ENCODE measurements at places on chromosomes 2 and 18.

DNA sequence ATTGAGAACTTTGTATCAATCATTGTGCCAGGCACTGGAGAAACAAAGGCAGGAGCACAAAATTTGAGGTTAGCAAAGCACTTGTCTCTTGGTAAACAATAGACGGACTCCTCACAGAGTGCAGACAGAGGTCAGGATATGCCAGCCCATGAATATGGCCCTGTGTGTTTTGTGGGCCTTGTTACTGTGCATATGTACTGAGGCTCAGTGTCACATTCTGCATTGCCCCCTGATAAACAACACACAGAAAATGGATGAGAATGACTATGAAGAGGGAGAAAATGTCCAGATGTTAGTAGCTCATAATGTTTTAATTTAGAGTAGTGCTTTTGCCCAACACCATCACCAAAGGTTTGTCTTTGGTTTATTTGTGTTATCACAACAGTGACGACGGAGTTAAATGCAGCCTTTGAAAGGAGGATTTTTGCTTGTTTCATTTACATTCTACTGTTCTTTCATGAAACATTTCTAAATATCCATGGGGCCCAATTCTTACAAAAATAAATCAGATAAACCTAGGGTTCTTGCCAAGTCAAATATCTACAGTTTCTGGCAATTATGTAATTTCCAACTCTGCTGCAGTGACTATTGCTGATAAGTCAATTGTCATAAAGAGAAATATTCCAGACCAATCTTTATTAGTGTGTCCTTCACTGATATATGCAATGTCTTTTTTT is 14.6 kb upstream of the NT5C1B start:
- DNase-seq = no peak

DNA sequence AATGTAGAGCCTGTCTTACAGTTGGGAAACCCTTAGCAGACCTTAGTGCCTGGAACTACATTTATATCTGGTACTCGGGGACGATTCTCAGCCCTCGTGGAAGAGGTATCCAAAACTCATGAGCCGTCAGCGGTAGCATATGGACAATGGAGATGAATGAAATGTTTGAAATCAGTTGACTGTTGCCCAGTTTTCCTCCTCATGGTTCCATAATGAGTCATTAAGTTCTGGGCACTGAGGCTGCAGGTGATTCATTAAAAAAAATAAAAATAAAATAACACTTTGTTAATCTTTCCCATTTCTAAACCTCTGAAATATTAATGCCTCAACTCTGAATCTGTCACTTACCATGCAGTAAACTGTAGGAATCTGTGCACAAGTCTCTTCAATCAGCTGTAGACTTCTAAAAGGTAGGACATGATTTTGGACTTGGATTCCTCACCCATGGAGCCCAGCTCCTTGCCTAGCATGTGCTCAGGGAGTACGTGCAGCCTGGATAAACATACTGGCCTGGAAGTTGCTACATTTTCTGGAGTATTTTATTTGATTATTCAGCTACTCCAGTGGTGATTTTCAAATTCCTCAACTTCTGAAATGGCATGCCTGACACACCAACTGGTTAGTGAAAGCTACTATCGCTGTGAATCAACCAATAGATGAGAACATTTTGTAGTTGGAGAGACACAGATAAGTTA is 979.2 kb downstream of the CNTNAP5 start:
- DNase-seq = no peak

- DNase-seq = no peak
These were observed 88.1 kb downstream of the THNSL2 start for GRCh38 chr2:88258208-88258607.

DNA sequence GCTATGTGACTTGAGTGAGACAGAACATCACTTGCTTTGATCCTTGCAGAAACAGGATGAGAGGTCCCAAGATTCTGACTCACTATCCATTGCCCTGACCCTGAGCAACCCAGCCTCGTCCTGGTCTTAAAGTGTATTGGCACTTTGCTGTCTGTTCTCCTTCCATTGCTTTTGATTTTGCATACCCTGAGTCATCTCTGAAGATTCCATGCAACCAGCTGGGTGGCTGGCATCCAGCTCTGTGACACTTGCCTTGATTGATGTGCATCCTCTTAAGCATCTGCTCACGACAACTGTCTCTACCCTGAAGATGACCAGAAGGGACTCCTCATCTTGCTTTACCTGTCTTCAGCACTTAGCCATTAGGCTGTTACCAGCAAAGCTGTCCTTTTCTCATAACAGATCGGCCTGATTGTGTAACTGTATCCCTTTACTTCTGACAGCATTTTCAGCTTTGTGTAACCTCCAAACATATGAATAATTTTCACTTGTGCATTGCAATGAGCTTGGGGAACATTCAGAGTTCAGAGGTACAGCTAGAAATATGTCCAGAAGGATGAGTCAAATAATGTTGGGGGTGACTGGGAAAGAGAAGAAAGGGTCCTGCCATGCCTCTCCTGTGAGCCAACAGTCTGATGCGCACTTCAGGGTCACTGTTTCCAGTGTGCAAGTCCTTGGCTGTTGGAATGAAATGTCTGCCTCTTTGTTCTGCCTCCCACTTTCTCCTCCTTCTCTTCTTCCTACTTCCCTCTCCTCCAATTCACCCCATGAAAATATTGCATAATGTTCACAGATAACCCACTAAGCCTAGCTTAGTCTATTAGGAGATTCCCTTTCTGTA is 249.7 kb upstream of the OSR1 start:
- DNase-seq = no peak

DNA sequence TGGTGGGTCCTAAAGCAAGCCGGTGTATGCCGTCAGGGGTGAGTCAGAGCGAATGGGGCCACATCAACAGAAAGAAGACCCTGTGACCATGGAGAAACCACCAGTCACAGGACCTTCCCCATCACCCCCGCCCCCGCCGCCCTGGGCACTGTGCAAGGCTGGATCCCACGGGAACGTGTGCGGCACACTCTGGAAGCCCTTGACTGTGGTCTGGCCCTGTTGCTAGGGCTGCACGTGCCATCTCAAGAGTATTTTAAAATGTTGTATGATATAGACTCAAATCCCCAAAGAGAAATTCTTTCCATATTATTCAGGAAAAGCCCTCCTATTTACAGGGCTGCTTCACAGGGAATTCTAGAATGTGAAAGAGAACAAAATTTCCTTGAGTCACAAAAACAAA is 174.8 kb downstream of the BCL2 start:
- DNase-seq = no peak

DNA sequence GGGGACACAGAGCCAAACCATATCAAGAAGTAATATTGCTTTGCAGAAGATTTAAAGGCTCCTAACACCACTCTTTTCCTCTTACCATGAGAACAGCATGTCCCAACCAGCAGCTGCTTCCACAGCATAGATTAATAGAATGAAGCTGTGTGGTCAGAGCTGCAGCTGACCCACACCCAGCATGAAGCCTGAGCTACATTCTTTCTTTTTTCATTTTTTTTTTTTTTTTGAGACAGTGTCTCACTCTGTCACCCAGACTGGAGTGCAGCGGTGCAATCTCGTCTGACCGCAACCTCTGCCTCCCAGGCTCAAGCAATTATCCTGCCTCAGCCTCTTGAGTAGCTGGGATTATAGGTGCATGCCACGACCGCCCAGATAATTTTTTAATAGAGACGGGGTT is 289.8 kb downstream of the RAD51AP2 start:
- DNase-seq = no peak

DNA sequence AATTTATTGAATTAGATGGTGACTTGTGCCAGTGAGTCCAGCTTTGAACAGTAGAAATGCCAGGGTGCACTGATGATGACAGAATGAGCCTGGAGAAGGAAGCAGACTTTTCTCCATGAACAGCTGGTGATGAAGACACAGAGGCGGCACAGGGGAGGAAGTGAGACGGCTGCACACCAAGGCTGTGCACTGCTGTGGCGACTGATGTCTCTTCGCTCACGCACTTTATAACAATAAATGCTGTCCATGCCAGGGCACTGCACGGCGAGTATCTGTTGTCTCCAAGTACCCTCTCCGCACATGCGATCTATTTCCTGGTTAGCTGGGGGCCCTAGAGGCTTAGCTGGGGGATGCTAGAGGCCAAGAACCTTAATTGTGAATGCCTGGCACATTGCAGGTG is 175.2 kb downstream of the TMEM200C start:
- DNase-seq = no peak

DNA sequence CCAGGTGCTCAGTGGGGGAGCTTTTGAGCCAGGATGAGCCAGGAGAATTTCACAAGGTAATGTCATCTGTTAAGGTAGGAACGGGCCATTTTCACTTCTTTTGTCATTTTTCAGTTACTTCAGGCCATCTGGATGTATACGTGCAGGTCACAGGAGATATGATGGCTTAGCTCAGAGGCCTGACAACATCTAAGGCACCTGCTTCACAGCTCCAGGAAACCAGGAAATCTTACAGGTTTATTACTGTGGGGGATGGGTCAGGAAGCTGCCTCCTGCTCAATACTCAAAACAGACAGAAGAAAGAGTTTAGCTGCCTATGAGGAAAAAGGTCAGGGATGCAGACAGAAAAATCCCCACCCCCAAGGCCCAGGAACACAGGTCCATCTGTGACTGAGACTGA is 364.3 kb upstream of the LRP1B start:
- DNase-seq = no peak

DNA sequence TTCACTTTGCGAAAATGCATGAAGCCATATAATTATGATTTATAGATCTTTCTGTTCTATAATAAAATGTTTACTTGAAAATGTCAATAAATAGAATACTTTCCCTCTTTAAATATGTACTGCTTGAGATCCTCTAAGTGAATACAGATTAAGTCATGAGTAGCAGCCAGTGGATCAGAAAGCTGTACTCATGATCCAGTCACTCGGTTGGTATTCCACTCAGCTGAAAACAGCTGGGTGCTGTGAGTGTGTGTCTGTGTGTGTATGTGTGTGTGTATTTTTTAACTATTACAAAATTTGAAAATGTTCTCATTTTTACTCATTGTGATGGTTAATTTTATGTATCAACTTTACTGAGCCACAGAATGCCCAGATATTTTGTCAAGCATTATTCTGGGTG is 141.6 kb upstream of the CYP26B1 start:
- DNase-seq = no peak

DNA sequence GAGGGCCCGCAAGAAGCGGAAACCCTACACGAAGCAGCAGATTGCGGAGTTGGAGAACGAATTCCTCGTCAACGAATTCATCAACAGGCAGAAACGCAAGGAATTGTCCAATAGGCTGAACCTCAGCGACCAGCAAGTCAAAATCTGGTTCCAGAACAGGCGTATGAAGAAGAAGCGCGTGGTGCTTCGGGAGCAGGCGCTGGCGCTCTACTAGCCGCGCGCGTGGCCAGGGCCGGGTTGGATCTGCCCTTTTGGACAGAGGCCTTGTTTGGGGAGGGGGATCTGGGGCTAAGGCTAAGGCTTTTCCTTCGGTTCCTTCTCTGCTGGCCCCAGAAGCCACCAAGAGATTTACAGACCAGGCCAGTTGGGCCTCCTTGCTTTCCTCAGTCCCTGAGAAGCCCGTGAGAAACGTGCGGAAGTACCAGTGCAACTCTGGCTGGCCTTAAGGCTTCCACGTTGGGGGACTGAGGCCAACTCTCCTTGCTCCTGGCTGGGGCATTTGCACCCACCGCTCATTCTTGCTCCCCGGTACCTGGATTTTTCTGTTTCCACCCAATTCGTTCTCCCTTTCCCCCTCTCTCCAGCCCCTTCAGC is 1.0 kb downstream of the HOXD12 start:
- no peak for DNase-seq

- DNase-seq = no peak
These were observed 486.4 kb upstream of the SPRED2 start for GRCh38 chr2:65918760-65919187.

DNA sequence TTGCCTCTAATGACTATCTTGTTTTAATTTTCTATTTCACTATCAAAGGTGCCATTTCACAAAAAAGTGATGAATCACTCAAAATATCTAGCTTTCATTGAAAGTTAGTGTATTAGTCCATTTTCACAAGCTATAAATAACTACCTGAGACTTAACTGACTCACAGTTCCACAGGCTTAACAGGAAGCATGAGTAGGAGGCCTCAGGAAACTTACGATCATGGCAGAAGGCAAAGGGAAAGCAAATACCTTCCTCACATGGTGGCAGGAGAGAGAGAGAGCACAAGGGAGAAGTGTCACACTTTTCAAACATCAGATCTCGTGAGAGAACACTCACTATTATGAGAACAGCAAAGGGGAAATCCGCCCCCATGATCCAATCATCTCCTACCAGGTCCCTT is 1220.4 kb upstream of the ZEB2 start:
- no peak for DNase-seq

- no peak for DNase-seq
These were observed 654 bp upstream of the MARCHF7 start for GRCh38 chr2:159711562-159712142.

DNA sequence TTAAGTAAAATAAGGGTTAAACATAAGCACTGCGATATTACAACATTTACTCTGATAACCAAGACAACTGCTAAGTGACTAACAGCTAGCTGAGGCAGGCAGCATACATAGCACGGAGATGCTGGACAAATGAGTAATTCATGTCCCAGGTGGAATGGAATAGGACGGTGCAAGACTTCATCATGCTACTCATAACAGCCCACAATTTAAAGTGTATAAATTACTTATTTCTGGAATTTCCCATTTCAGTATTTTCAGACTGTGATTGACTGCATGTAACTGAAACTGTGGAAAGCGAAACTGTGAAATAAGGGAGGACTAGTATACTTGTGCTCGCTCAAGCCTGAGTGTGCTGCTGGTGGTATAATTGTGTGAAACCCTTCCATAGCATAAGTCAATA is 12.9 kb downstream of the IER3IP1 start:
- DNase-seq = no peak

- DNase-seq = no peak
These were observed 345.9 kb downstream of the TSN start for GRCh38 chr2:122101319-122101718.

Data from T-helper 9 cell (primary cell).